ENCODE measurements at places on chromosomes 3 and 15.

- no peak for DNase-seq
Observed at GRCh38 chr3:111690242-111690641, 95.1 kb upstream of the ZBED2 start.

DNA sequence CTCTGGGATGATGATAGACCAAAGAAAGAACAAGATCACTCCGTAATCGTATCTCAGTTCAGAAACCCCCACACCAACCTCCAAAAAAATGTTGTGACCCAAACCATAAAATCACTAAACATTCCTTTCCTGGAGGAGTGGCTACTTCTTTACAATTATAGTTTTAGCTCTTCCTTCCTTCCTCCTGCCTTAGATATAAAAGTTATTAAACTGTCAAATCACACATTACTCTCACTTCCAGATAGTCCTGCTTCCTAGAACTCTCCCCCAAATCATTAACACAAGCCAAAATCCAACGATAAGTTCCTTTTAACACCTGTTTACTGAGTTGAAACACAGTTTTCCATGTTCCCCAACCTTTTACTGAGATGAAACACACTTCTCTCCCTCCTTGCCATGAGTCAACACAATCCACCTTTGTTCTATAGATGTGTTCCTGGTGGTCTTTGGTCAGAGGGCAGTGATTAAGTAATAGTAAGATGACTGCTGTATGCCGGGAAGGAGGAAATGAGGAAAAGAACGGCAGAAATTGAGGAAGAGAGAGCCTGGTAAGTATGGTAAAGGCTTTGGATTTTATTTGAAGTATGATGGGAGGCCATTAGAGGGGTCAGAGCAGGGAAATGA, 8.3 kb upstream of the CRYGS start:
- DNase-seq, result no peak

GRCh38 chr3:34851137-34851536, 788.2 kb upstream of the ARPP21 start:
- DNase-seq, result no peak

DNA sequence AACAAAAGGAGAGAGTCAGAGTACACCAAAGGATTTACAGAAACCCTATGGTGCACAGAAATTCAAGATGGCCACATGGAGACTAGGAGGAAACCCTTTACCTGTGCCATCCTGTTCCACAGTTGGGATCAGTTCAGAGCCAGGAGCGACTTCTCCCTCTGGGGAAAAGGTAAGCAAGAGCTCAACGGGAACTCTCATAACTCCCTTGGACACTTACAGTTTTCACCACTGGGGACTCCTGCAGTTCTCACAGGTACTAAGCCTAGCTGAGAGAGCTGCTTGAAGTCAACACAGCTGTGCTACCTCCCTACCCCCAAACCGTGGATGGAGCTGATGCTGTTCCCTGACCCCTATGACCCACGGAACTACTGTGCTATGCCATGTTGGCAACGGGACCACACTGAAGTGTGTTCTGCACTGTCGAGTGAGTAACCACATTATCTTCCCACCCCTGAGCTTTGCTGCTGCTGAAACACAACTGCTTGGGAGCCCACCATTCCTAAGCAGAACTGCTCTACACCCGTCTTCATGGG, 606.8 kb downstream of the GBE1 start:
- DNase-seq, result no peak

DNA sequence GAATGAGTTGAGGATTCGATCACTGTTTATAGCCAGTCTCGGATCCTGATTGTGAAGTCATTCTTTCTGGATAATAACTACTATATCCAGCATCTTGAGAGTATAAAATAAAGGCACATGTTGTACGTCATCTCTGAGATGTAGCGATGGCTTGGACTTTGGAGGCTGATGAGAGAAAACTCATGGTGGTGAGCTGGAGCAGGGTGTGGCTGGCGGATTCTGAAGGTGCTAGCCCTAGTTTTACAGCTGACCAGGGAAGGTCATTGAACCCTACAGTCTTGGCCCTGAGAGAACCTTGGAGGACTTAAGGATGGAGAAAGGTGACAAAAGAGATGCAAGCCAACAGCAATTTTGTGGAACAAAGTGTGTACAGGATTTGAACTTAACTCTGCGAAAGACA, 153.8 kb downstream of the IGF1R start:
- DNase-seq, result no peak

GRCh38 chr3:46668591-46668990, 24.9 kb downstream of the ALS2CL start:
- DNase-seq, result no peak

DNA sequence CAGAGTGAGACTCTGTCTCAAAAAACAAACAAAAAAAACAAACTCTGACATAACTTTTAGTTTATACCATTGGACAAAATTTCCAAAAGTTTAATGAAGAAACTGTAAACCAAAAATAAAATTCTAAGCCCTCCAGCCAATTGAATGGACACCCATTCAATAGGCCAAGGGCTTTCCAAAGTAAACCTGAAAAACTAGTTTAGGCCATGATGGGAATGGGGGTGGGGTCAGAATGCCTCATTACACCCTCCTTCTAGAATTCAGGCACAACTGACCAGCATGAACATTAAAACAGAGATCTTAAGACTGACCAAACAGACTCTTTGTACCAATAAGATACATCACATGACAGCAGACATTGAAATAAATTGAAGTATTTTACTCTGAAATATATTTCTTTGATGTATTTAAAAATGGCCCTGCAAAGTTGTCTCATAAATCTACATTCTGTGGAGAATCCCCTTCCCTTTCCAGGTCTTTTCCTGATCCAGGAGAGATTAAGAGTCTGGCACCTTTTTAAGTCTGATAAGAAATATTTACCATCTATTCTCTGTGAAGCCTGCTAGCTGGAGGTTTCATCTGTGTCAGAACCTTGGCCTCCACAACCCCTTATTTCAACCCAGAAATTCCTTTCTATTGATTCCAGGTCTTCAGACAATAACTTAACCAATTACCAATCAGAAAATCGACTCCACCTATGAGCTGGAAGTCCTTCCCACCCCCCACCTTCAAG, 15.7 kb downstream of the THOC7 start:
- no peak for DNase-seq

GRCh38 chr3:100299016-100299415, 35.5 kb upstream of the NIT2 start:
- no peak for DNase-seq

- no peak for DNase-seq
Observed at GRCh38 chr15:81174125-81174791, 22.4 kb upstream of the IL16 start.

- no peak for DNase-seq
Observed at GRCh38 chr15:31150732-31151231, 49.3 kb upstream of the TRPM1 start.

DNA sequence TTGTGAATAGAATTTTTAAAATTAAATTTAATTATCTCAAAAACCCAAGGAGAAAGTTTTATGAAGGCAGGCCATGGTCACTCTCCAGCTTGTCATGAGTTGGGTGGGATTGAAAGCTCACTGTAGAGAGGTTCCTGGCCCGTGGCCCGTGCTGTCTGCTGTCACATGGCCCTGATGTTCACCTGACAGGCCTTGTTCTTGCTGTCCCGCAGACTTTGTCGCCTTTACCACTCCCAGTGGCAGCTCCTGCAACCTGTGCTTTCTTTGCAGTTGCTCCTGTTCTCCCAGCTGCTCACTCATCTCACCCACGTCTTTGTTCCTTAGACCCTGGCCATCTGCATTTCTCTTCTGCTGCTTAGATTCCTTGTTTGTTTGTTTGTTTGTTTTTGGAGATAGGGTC, 35.6 kb downstream of the DHX30 start:
- no peak for DNase-seq

DNA sequence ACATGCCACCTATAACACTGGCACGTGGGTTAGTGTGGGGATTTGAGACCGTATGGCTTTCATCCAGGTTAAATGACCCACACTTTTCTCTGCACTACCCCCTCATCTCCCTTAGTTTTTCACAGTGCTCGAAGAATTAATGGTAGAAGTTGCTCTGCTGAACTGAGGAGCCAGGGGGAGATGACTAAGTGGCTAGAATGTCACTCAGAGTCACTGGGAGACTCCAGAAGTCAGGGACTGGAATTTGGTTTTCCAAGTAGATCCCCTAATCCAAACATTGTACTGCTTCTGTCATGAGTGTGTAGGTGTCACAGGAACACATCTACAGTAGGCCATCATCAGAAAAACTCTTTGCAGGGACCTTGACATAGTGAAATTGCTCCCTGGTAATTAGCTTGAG, 181.0 kb upstream of the RASGRP1 start:
- DNase-seq, result no peak

DNA sequence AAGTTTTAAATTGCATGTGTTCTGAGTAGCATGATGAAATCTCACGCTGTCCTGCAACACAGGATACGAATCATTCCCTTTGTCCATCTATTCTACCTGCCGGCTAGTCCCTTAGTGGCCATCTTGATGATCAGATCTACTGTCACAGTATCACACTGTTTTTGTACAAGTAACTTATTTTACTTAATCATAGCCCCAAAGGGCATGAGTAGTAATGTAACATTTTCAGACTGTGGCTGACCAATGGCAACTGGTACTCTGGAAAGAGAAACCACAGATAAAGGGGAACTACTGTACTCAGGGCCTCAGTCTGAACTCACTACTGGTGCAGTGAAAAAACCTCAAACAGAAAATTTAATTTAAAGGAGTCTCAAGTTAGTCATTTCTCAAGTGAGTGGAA, 127.3 kb upstream of the MRPL3 start:
- DNase-seq, result no peak

GRCh38 chr15:98983334-98983733, 24.3 kb downstream of the PGPEP1L start:
- DNase-seq, result no peak

- no peak for DNase-seq
Observed at GRCh38 chr3:196496183-196496582, 7.4 kb downstream of the RNF168 start.

DNA sequence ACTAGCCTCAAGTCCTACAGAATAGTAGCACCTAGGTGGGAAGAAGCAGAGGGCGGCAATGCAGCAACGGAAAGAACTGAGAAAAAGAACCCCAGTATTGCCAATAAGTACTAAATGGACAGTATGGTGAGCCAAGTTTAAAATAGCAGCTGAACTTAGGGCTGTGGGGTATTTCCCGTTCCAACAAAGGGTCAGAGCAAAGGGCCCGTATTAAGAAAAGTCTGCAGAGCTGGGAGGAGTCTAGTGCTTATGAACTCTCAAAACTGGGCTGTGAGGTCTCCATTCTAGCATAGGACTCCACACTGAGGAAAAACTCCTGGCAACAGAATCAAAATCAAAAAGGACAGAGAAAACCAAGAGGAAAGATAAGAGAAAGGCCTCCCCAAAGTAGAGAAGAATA, 250.7 kb downstream of the FOXP1 start:
- no peak for DNase-seq

DNA sequence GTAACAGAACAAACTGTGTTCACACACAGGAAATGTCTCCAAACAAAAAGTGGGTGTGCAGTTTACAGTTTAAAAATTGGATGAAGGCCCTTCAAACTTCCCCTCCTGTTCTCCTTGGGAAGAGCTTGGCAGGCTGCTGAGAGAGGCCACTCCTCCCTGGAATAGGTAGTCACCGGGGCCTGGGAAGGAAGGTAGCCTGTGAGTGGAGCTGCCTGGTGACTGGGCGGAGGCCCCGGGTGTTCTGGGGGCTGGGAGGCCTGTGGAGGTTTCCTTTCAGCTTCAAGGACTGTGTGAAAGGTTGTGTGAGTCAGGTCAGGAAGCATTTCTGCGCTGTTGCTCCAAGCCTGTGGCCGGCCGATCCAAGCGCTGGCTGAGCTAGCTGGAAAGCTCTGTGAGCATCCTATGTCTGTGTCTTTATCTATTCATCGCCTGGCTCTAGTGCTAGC, 14.1 kb downstream of the SLCO3A1 start:
- no peak for DNase-seq

DNA sequence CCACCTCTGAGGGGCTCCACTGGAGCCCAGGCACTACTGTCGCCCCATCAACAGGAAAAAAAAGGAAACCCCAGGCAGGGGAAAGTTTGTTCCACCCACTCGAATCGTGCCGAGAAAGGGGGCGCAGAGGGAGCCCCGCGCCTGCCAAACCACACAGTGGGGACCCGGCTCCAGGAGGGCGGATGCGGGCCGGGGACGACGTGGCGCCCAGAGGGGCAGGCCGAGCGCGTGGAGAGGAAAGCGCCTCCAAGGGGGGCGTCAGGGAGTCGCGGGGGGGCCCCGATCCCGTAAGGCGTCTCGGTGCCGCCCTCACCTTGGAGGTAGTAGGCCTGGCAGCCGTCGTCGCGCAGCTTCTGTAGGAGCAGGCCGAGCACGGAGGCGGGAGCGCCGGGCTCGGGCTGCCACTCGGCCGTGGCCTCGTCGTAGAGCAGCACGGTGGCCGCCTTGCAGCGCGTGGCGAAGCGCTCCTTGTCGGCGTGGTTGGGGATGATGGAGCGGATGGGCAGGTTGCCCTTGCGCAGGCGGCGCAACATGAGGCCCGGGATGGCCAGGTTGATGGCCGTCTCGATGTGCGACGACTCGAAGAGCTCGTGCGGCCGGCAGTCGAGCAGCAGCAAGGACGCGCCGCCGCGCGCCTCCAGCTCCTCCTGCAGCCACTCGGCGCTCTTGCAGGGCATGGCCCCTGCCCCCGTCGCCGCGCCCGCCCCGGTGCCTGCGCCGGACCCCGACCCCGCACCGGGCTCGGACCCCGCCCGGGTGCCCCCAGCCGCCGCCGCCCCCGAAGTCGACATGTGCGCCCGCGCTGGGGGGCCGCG, 627 bp downstream of the DUSP7 start:
- peak; percentile 47 for DNase-seq

GRCh38 chr3:123448536-123449101, at the start of gene ADCY5:
TSS of gene ADCY5 (minus strand) at chr3:123449090. CDS start at chr3:123448545, 545 bp downstream.
- no peak for DNase-seq

DNA sequence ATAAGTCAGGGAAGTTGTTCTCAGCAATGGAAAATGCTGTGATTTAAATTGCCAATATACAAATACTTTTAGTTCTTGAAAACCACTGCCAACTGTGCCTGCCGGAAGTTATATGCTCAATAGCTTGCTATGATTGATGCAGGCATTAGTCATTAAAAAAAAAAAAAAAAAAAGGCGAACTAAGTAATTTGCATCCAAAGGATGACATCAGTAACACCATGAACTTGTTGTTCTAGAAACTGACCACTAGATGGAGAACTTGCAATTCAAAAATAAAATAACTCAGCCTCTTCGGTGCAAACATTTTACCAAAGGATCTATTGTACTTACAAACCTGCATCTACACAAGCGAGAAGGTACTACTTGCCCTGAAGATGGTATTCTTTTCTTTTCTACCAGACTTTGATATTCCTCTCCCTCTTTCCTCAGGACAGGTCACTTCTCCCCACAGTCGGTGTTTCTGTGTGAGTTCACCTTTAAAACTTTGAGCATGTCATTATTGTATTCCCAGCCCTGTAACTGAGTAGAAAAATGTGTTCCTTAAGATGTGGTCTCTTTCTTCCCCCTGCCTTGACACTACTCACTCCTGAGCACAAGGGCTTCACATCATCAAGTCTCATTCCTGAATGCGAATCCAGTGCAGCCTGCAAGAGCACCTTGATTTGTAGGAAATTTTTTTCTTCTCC, 115.0 kb upstream of the VEPH1 start:
- no peak for DNase-seq

DNA sequence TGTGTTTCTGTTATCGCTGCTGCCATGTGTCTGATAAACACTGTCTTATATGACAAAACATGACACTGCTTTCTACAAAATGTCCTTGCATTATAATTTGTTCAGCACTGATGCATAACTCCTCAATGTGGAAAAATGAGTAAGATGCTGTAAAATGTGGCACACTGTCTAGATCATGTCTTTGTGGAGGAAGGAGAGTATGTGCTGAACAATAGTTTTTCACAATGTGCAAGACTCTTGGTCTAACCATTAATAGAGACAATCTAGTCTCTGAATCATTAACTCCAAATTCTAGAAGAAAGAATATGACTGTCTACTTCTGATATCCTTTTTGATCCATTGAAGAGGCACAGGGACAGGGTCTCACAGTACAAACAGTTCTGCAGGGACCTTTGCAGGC, 127.9 kb upstream of the RARB start:
- DNase-seq, result no peak

Data from effector memory CD8-positive, alpha-beta T cell (primary cell).